ENCODE measurements at places on chromosomes 2 and 18.

- DNase-seq: peak; percentile 90
These were observed 29.8 kb upstream of the TAF1B start for GRCh38 chr2:9813312-9814128.

DNA sequence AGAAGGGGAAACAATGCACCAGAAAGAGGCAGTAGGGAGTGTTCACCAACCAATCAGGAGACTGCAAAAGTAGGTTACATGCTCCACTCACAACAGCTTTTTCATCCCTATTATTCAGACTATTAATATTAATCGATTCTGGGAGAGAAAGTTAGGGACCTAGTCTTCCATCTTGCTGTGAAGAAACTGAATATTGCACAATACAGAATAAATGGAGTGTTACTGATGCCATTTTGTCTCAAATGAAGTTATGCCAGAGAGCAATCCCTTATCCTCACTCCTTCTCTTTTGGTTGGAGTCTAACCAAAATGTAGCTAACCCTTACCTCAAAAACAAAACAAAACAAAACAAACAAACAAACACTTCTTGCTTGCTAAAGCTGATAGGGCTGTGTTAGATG lies 1120.9 kb upstream of the GYPC start:
- DNase-seq: no peak

DNA sequence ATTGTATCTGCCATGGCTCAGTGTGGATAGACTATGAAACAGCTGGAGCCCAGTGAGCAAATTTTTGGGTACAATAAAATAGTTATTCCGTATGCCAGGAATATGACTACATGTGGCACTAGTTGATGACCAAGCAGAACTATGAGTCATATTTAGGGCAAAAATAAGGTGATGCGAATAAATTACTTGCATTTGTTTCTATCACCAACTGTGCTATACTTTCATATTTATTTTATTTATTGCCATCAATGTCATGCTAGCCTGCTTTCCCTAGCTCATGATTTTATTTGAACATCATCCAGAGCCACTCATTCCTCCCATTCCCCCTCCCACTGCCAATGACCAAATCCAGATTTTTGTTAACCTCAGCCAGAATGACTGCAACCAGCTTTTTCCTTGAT lies 13.3 kb upstream of the FAP start:
- no peak for DNase-seq

DNA sequence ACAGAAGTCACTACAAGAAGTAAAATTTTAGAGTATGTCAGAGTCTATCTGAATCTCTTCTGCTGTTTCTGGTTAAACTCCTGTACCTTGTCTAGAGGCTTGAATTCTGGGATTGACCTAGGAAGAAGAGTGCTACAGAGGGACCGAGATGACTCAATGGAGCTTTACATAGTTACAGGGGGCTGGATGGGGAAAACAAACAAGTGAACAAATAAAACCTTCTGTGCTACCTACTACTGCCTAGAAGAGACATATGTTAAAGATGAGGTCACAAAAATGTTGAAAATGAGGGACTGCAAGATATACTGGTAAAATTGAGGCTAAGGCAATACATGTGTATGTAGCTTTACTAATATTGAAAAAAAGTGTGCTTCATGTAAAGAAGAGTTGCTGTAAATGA lies 265.4 kb upstream of the TFPI start:
- no peak for DNase-seq

DNA sequence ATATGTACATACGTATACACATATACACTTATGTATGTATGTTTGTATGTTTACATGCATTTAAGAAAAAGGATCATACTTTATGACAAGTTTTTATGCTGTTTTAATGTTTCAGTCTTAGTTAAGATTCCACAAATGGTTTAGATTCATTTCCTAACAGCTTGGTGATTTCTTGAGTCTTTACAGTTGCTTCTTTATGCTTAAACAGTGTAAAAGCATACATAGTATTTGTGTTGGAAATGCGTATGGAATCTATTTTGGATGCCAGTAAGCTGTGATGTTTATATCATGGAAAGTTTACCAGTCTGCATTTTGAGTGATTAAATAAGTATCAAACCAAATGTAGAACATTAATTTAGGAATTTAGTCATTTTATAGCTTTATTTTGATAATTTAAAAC lies 55.4 kb downstream of the AGFG1 start:
- no peak for DNase-seq

- DNase-seq: no peak
These were observed 29.6 kb upstream of the EPAS1 start for GRCh38 chr2:46267616-46268015.

DNA sequence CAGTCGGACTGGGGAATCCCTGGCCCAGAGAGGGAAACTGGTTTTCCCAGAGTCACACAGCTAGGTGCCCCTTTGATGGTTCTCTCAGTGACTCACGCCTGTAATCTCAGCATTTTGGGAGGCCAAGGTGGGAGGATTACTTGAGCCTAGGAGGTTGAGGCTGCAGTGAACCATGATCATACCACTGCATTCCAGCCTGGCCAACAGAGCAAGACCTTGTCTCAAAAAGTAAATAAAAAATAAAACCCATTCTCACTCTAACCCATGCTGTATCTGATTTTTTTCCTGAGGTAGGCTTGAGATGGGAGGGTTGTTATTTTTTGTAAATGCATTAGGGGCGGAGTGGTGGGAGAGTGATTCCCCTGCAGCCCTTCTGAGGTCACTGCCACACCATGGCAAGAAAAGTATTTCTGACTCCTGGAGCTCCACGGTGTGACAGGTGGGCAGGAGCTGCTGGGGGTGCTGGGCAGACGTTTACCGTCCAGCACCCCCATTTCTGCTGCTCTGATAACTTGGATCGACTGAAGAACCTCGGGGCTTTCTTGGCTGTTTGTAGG lies 60.3 kb downstream of the HPCAL1 start:
- no peak for DNase-seq

- DNase-seq: no peak
These were observed 600.3 kb downstream of the CCDC85A start for GRCh38 chr2:56784046-56784445.

GRCh38 chr18:4549164-4549872 lies 94.2 kb upstream of the DLGAP1 start:
- DNase-seq: no peak

DNA sequence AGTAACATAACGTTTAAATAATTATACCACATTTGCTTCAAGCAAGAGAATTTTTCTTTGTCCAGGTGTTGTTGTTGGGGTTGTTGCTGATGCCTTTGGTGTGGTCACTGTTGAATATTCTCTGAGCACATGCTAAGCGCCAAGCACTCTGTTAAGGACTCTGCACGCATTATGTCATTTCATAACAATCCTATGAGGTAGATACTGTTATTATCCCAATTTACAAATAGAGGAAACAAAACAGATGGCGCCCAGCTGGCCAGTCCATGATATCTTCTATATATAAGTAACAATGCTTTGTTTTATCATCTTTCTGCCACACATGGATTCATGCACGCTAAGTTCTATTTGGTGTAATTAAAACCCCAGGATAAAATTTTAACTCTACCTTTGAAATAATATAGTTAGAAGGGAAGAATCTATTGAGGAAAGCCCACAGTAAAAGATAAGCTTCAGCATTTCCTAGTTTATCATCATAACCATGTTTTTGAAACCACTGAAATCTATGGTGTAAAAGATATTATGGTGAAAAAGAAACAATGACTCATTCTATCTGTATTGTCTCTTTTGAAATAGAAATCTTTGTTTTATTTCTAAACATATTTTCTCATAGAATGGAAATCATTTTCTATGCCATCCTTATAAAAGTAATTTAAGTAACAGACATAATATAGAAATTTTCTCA lies 199.7 kb downstream of the PID1 start:
- no peak for DNase-seq

- no peak for DNase-seq
These were observed 288.7 kb downstream of the LPIN1 start for GRCh38 chr2:12035029-12035720.

GRCh38 chr2:2850218-2850755 lies 519.2 kb upstream of the MYT1L start:
- DNase-seq: no peak

GRCh38 chr18:73758446-73758845 lies 389.2 kb downstream of the FBXO15 start:
- no peak for DNase-seq

DNA sequence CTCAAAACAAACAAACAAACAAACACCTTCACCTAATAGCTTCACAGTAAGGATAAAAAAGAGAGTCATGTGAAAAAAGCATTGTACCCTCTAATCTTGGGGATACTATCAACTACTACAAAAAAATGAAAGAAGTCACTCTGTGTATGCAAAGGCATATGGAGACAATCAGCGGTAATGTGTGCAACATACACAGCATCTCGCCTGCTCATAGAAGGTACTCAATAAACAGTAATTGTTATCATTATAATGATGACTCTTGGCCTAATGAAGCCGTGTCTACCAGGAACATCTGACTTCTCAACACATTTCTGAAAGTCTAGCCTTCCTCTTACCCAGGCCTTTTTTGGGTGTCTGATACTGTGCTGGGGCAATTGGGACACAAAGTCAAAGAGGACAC lies 55.3 kb downstream of the MYCN start:
- DNase-seq: no peak

DNA sequence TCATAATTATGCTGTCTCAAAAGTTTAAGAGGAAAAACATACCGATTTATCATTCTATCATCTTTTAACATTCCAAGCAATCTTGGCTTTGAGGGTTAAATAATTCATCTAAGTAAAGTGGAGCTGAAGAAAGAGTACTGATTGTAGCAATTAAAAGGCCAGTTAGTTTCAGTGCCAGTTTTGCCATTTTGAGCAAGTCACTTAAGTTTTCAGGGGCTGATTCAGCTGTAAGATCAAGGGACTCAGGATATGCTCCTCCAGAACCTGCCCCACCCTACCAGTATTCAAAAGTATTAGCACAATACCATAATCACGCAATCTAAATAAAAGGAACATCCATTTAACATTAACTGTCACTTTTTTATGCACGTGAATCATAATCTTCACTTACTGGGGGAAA lies 1.9 kb downstream of the SS18 start:
- no peak for DNase-seq

DNA sequence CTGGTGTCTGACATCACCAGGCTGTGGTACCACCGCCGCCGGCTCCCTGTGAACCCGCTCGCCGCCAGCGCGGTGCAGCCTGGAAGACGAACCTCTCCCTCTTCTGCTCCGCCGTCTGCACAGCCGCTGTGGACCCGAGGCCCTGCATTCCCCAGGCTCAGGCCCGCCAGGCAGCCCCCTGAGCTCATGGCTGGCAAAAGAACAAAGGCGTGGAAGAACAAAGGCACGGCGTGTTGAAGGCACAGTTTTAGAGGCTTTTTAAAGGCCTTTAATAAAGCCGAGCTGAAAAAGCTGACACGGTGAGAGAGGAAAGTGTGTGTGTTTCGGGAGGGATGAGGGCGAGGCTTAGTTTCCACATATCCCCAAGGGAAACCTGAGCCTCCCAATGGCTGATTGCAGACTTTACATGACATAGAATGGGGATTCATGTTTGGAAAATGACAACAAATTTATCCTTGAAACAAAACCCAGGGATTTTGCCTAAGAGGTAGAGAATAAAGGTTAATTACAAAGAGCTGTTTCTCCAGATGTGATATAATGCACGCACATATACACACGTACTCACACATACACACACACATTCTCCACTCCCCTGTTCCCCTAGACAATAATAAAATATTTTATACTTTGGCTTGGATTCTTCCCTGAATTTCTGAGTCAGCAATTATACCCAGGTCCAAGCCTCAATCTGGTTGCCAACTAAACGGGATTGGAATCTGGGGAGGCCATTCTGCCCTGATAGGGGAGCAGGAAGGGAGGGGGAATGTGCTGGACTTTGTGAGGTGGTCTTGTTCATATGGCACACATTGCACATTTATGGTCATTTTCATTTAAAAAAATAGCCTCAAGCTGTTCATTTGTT lies 39.7 kb downstream of the RFX8 start:
- no peak for DNase-seq

DNA sequence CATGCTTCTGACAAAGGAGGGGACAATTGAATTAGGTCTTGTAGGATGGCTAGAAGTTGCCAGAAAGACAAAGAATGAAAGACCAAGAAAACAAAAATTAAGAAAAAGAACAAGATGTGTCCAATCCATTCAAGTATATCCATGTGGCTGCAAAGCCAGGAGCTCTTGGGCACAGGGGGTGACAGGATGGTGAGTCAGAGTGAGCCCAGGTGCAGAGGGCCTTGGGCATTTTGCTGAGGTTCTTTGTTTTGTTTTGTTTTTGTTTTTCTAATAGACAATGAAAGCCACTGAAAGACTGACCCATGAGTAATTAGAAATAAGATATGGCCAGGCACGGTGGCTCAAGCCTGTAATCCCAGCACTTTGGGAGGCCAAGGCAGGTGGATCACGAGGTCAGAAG lies 104.6 kb upstream of the KLHL29 start:
- no peak for DNase-seq

DNA sequence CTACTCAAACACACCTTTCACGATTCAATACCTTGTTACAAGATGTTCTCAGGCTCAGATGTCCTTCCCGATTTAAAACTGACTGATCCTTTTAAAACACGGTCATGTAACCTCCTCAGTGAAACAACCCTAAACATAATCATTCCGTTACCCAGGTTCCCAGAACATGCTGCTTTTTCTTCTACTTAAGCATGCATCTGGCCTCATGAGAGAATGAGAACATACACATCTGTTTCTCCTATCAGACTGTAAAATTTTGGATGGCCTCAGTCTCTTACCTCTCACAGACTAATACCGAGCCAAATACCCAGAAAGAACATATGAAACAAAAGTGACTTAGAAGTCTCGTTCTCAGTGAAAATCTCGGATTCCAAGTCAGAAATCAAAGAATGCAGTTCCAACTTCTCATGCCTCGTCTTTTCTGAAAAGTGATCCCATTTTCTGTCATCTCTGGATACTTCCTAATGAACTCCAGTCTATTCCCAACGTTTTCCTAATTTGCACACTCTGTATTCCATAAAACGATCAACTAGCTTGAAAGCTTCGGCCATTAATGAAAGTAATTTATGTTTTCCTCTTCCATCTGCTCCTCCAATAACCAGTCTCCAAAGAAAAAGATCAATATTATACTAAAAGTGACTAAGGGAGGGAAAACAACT lies 919 bp downstream of the SF3B1 start:
- DNase-seq: no peak

GRCh38 chr2:105733875-105734274 lies 10.8 kb upstream of the NCK2 start:
- DNase-seq: no peak

GRCh38 chr2:170086751-170087412 lies 91.1 kb upstream of the MYO3B start:
- no peak for DNase-seq

DNA sequence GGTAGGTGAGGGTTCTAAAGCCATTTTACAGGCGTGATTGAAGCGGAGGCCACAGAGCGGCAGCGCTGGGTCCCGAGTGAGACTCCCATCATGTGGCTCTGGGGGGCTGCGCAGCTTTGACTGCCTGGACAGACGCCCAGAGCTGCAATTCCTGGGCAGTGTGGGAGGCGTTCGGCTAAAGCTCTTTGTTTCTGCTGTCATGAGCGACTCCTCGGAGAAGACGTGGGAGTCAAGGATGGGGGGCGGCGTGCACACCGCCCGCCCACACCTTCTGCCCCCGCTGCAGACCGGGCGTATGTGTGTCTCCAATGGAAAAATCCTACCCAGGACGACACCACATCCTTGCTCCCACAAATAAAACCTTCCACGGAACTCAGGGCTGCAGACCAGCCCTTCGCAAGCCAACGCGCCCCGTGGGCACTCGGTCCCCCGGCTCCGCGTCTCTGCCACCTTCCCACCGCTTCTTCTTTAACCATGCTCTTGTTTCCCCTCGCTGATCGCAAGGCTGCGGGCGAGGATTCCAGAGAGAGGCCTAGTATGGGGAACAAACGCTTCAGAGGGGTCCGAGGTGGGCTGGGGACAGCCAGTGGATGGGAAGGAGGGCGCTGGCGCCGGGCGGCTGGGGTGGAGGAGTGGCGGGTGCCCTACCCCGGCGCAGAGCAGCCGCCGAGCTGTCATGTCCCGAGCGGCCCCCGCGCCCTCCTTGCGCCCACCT lies 680 bp upstream of the LBH start:
- peak; percentile 86 for DNase-seq

All from activated CD8-positive, alpha-beta memory T cell treated with anti-CD3 and anti-CD28 coated beads for 24 hours (primary cell).